ENCODE measurements at places on chromosomes 6 and 20.

GRCh38 chr6:150813319-150813992 lies 52.0 kb upstream of the MTHFD1L start:
- DNase-seq = no peak

GRCh38 chr6:66740346-66740745 lies 1033.3 kb upstream of the EYS start:
- DNase-seq = no peak

GRCh38 chr6:152118678-152119077 lies 311.2 kb downstream of the ESR1 start:
- DNase-seq = no peak

DNA sequence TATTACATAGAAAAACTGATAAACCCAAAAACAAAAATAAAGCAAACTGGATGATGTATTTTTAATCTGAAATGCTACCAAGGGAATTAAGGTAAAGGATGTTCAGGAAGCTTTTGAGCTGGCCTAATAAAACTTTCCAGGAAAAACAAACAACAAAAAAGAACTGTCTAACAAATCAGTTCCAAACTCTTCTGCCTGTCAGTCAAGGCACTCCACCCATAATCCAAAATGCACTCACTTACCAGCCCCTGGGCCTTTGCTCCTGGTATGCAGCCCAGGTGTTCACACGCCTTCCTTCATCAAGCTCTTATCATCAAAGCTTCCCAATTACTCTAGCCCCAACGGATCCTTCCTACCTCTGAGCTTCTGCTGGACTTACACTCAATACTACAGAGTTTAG lies 3.7 kb downstream of the EXOC2 start:
- DNase-seq = no peak

GRCh38 chr6:32867554-32868256 lies 13.7 kb downstream of the PSMB9 start:
- DNase-seq = no peak

DNA sequence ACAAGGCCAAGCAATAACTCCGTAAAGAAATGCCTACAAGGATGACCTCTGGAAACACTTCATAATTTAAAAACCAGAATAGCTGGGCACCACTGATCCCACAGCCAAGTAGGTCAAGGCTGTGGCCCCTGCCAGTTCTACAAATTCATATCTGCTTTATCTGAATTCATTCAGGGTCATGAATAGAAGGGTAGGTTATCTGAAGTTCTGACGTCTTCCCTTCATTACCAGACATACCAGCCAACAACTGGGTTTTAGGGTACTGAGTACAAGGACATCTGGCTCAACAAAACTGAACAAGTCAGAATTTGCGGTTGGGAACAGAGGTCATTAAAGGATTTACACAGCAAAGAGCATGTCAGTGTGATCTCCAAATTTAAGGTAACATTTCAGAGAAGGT lies 26.0 kb downstream of the MAP3K5 start:
- DNase-seq = no peak

GRCh38 chr6:3687847-3688246 lies 63.7 kb downstream of the PXDC1 start:
- DNase-seq = no peak

GRCh38 chr6:116542426-116542825 lies 3.1 kb downstream of the TRAPPC3L start:
- no peak for DNase-seq

DNA sequence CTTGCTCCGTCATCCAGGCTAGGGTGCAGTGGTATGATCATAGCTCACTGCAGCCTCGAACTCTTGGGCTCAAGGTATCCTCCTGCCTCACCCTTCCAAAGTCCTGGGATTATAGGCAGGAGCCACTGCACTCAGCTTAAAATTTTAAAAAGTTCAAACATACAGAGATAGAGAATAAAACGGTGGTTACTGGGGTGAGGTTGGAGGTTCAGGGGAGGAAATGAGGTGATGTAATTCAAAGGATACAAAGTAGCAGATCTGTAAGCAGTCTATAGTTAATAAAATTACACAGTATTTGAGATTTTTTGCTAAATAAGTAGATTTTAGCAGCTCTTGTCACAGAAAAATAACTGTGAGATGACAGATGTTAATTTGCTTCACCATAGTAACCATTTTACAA lies 7.5 kb upstream of the AFG1L start:
- no peak for DNase-seq
